ENCODE measurements at places on chromosomes 11 and 22. TPM values are rescaled to one million over a fixed set of nuclear protein-coding genes. Genes with fewer than 3 reads are reported as not detected.

Gene FBXO7
- total RNA-seq: 40.7 TPM

Gene NUP98
- 84.5 TPM for total RNA-seq

Gene ARL2
- total RNA-seq: 152 TPM

Gene PARVG
- total RNA-seq: 3.6 TPM

Gene OR8G1
- not detected for total RNA-seq

Gene KCNJ5
- not detected for total RNA-seq

Gene SEPTIN3
- total RNA-seq: not detected

Gene CHCHD10
- total RNA-seq: 157 TPM

Gene HTR3A
- not detected for total RNA-seq

Gene HPX
- total RNA-seq: 8.7 TPM

Gene ANGPTL5
- not detected for total RNA-seq

Gene AGBL2
- total RNA-seq: not detected

Gene CRYBB3
- not detected for total RNA-seq

Gene ADORA2A
- 1.1 TPM for total RNA-seq

Gene OPCML
- not detected for total RNA-seq

DNA sequence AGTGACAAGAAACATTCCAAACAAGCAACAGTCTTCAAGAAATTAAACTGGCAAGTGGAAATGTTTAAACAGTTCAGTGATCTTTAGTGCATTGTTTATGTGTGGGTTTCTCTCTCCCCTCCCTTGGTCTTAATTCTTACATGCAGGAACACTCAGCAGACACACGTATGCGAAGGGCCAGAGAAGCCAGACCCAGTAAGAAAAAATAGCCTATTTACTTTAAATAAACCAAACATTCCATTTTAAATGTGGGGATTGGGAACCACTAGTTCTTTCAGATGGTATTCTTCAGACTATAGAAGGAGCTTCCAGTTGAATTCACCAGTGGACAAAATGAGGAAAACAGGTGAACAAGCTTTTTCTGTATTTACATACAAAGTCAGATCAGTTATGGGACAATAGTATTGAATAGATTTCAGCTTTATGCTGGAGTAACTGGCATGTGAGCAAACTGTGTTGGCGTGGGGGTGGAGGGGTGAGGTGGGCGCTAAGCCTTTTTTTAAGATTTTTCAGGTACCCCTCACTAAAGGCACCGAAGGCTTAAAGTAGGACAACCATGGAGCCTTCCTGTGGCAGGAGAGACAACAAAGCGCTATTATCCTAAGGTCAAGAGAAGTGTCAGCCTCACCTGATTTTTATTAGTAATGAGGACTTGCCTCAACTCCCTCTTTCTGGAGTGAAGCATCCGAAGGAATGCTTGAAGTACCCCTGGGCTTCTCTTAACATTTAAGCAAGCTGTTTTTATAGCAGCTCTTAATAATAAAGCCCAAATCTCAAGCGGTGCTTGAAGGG lies 6.0 kb downstream of the MALAT1 start:
- no peak for DNase-seq

DNA sequence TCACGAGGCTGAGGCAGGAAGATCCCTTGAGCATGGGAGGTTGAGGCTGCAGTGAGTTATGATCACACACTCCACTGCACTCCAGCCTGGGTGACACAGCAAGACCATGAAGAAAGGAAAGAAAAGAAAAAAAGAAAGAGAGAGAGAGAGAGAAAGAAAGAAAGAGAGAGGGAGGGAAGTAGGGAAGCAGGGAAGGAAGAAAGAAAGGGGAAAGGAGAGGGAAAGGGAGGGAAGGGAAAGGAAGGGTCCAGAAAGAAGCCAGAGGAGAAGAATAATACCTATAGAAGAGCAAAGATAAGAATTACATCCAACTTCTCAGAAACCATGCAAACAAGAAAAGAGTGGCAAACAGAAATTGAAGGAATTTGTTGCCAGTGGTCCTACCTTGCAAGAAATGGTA lies 17.2 kb upstream of the ZFTA start:
- DNase-seq: no peak

GRCh38 chr11:59614277-59615119 lies 1.1 kb downstream of the OSBP start:
- no peak for DNase-seq

- no peak for DNase-seq
Measured at GRCh38 chr11:78789375-78789774, 214.7 kb upstream of the NARS2 start.

- DNase-seq: no peak
Measured at GRCh38 chr22:21802056-21802455, 65.4 kb downstream of the MAPK1 start.

GRCh38 chr11:20909995-20910726 lies 240.8 kb downstream of the NELL1 start:
- DNase-seq: no peak

DNA sequence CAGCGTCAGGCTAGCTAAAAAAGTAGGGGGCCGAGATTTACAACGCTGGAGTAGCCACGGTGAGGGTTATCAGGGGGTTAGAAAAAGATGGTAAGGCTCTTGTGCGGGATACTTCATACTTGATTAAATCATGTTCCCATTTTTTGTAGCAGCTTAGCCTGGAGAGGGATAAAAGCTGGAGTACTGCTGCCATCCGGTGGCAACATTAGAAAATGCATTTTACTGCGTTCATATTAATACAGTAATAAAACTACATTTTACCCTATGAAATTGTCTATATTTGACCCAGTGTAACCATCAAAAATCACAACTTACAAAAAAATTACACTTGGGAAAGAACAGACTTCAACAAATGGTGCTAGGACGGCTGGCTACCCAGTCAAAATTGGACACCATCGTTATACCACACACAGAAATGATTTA lies 17.3 kb downstream of the RPUSD4 start:
- no peak for DNase-seq

DNA sequence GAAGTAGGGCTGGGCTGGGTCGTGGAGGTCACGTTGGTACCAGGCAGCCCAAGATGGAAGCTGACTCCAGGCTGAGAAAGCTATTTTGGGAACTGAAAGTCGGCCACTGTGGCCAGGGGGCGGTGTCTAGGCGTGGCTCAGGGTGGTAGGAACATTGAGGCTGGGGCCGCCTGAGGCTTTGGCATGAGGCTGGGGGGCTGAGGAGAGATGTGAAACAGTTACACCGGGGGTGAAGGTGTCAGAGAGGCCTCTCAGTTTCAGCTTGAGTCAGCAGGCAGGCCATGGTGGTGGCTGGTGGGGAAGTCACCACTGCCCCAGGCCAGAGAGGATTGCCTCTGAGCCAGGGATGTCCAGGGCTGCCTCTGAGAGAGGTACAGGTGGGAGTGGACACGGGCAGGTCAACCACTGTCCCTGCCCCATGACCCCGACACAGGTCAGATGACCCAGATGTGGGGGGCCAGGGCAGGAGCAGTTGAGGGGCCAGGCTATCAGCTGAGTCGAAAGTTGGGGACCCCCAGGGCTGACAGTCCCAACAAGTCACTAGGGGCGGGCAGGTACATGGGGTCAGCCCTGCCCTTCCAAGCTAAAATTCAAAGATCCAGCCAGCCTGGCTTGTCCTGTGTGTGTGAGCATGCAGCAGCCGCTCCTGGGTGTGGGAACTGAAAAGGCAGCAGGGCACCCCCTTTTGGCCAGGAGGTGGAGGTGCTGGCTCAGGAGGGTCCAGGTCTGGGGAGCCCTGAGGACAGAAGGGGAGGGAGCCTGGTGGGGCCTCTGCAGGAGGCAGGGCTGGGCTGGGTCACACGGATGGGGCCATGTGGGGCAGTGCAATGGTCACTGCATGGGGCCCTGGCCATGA lies 7.2 kb downstream of the KCNK7 start:
- DNase-seq: peak; percentile 92

DNA sequence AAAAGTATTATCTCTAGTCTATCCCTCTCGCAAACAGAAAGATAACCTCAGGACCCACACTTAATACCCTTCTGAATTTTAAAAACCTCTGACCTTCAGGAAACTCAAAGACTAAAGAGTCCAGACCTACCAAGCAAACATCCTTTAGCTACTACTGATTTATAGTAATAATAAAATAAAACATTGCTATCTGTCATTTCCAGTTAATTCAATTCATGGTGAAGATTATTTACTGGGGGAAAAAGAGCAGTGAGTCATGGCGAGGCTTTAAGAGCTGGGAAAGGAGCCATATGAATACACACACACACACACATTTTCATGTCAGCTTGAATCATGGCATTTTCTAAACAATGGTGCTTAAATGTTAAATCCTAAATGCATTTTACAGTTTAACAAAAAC lies 87.1 kb downstream of the FAM76B start:
- no peak for DNase-seq

- no peak for DNase-seq
Measured at GRCh38 chr11:58574881-58575280, 775 bp downstream of the LPXN start.

- no peak for DNase-seq
Measured at GRCh38 chr22:28963362-28963761, 80.0 kb downstream of the ZNRF3 start.

DNA sequence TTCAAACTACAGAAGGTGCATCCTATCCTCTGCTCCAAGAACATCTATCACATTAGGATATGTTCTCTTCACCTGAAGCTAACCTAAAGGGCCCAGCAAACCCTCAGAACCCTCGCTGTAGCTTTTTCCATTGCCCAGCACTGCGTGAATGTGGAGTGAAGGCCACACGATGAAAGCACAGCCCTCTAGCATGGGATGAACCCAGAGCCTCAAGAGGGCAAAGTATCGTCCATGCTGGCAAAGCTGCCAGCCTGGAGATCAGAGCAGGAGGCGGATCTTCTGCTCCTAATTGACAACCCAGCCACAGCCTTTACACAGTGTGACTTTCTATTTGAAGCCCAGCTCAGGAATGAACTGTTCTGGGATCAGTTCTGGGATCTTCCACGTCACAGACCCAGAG lies 65.1 kb upstream of the USP47 start:
- no peak for DNase-seq

DNA sequence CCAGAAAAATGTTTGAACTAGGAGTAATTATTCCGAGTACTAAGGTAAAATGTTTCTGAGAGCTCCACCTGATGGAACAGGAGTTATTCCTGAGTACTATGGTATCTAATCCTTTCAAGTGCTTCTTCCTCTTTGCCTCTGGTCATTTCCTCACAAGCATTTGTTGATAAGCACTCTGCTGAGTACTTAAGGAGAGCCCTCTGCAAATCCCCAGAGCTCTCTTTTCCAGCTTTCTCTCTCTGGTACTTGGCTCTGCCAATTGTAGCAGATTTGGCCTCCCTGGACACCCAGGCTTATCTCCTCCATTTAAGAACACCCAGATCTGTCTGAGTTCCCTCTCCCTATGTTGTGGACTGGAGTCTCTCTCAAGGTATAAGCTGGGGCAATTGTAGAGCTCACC lies 457.0 kb downstream of the MN1 start:
- DNase-seq: no peak

DNA sequence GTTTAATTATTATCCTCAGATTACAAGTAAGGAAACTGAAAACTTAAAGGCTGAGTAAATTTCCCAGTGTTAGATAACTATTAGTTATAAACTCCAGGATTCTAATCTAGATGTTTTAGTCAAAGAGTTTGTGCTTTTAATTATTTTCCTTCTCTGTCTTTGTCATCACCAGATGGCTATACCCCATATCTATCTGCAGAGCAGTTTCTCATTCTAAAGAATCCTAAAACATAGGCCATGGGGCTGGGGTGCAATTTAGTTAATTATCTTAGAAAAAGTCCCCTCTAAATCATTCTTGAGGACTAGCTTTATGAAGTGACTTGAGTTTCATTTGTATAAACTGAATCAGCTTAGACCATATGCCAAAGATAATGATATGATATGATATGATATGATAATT lies 556.3 kb upstream of the ANO5 start:
- DNase-seq: no peak

- DNase-seq: no peak
Measured at GRCh38 chr11:30984442-30984816, 385.1 kb downstream of the DCDC1 start.

GRCh38 chr22:34784056-34784455 lies 281.9 kb upstream of the ISX start:
- DNase-seq: no peak

DNA sequence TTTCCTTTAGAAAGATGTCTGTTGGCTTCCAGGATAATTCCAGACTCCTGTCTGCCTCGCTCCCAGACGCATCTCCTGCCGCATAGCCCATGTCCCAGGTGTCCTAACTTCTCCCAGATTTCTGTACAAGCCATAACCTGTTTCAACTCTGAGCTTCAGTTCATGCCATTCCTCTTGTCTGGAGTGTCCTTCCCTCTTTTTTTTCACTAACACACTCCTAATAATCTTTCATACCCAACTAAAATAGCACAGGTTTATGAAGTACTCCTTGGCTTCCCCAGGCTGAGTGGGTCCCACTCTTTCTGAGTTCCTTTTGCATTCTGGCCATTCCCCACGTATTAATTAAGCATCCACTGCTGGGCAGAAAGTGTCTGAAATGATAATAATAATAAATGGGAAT lies 123.0 kb downstream of the LDLRAD3 start:
- no peak for DNase-seq

- no peak for DNase-seq
Measured at GRCh38 chr22:29886596-29886995, 3.6 kb downstream of the MTMR3 start.

DNA sequence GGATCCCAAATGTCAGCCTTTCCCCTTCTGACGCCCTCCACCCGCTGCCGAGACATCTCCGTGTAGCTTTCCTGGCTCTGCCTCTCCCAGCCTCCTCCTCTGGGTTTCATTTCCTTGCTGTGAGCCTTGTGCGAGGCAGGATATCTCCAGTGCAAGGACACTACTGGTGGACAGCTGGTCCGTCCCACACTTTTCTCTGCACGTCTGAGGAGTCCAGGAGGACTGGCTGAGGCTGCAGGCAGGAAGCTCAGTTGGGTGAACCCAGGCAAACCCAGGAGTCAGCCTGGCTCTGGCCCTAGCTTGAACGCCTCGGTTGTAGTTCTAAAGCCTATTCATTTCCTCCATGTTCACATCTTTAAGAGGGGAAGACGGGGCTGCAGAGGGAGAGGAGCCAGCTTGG lies 145.5 kb downstream of the ST3GAL4 start:
- no peak for DNase-seq

- no peak for DNase-seq
Measured at GRCh38 chr11:126280595-126280994, 2.3 kb upstream of the TIRAP start.

DNA sequence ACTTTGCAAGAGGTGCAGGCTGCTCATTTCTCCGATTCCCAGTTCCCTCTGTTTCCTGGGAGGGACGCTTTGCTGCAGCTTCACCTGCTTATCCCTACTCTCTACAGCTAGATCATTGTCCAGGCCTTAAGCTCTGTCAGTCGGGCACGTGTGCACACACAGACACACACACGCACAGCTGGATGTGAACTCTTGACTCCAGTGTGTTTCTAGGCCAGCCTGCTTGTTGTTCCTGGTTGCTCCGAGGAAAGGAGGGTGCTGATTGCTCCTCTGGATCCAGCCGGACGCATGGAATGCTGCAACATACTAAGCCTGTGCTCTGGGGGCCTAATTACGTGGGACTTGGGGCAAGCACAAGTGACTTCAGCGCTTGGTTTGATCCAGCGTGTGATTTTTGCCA lies 19.7 kb downstream of the ZNRF3 start:
- DNase-seq: no peak

Measured in gastrocnemius medialis (tissue), 4 donors.